ENCODE measurements at places on chromosomes 2 and 18.

- DNase-seq, result no peak
These were observed 44.7 kb upstream of the SNED1 start for GRCh38 chr2:240953426-240954410.

GRCh38 chr2:40516604-40517003 is 64.7 kb upstream of the SLC8A1 start:
- DNase-seq, result no peak

- no peak for DNase-seq
These were observed 36.6 kb upstream of the TCF7L1 start for GRCh38 chr2:85096616-85097015.

DNA sequence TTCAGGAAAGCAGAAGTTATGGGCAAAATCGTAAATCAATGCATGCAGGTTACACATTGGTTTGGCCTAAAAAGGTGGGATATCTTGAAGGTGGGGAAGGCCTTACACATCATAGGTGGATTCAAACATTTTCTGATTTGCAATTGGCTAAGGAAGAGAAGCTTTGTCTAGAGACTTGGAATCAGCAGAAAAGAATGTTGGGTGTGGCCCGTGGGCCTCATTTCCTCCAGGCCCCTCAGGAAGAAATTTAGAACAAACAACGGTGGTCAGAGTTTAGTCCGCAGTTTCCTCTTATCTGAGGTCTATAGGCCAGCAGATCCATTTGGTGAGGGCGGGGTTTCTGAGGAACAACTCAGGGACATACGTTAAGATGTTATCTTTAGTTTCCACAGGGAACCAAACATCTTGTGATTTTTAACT is 50.9 kb upstream of the AFF3 start:
- DNase-seq, result peak; percentile 80

GRCh38 chr2:235005023-235005422 is 53.2 kb downstream of the SH3BP4 start:
- no peak for DNase-seq

GRCh38 chr2:24710806-24711205 is 82.4 kb downstream of the PTRHD1 start:
- no peak for DNase-seq

DNA sequence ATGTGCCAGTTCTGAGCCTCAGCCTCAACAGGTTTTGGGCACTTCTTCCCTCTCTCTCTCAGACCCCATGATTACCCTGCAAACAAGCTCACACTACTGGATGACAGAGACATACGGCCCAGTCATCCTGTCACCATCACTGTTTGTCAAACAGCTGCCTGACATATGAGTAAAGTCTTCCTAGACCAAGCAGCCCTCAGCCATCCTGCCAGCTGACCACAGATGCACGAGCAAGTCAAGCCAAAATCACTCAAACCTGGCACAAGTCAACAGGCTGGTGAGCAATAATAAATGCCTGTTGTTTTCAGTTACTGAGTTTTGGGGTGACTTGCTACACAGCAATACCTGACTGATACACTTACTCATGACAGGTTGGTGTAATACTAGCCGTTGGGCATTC is 75.5 kb upstream of the KLF7 start:
- peak; percentile 46 for DNase-seq

DNA sequence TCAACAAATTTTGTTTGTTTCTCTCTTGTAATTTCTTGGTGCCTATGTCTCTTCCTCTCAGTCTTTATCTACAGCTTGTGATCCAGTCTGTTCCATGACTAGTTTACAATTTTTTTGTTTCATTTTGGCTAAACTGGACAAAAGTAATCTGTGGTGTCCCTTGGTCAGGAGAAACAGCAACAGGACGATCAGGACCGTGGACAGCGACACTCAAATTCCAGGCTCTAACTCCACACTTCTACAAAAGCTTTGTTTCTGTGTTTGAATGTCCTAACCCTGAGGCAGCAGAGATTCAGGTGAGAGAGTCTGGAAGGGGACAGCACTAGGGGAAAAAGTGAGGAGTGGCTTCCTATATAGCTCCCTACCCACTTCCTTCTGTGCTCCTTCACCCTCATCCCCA is 593.3 kb upstream of the FANCL start:
- DNase-seq, result peak; percentile 37

DNA sequence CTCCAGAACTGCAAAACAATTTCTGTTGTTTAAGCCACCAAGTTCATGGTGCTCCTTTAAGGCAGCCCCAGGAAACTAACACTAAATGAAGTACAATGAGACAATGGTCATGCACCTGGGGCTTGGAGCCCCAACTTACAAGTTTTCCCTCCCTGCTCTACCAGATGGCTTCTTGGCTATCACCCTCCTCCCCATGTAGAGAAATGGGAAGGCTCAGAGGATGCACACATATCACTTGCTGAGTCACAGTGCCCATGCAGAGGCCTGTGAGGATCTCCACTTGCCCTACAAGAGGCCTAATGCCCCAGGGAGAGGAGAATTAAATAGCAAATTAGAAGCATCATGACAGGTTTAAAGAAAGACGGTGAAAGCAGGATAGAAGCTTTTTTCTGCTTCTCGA is 270.9 kb downstream of the TTC32 start:
- DNase-seq, result no peak

DNA sequence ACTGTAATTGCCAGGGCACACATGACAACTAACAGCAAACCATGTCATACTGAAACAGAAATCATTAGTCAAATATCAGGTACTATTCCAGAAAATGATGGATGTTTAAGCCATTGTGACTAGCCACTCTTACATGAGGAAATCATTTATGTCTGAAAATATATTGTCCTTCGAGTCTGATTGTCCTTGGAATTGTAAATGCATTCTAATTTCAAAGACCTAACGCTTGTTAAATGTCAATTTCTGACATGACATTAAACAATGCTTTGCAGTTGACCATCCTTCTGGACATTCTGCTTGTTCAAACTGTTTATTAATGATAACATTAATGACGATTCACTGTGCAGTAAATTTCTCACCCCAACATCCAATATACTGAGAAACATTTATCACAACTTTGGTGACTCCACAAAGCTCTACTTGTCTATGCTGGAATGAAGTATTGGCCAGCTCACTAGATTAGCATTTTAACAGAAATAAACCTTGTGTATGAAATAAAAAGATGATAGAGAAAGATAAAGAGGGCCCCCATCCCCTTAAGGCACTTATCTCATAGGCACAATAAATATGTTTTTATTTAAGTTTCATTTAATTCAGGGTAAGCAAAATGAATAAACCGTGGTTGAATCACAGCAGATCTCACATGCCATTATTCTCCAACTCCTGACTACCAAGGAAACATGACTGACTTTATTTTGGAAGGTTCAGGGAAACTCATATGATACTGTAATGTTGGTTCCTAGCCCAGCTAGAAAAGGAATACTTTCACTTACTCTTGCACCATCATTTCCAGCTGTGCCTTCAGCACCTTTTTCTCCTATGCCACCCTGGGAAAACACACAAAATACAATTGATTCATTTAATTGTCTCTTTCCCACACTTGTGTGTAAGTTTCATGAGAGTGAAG is 82.3 kb downstream of the COL3A1 start:
- DNase-seq, result no peak

DNA sequence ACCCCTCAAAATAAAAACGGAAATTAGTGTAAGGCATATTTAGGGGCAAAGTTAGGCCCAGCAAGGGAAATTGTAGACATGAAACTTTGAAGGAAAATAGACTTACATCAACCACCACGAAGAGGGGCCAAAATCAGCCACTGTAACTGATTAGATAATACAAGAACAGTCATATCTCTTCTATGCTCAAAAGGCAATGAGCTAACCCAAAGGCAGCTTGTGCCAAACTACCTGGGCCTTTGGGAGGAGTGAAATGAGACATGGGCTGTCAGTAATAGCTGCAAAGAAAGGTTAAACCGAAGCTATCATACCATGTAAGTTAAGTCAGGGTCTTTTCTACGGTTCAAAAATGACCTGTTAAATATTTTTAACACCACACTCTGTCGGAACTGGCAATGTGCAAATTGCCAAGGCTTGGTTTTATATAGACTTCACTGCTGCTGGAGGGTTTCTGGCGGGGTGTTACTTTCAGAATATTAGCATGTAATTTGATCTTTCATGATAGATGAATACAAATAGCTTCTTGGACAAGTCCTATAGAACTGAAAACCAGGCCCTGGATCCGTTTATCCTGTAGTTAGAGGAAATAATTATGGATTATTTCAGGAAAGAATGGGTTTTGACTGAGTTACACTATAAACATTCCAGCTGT is 69.6 kb downstream of the ACVR1 start:
- DNase-seq, result no peak

- DNase-seq, result no peak
These were observed 59.7 kb downstream of the WDSUB1 start for GRCh38 chr2:159226608-159227385.

GRCh38 chr18:2912357-2913299 is 65.8 kb downstream of the EMILIN2 start:
- DNase-seq, result no peak

GRCh38 chr2:84873350-84873749 is 7.5 kb downstream of the TRABD2A start:
- no peak for DNase-seq

DNA sequence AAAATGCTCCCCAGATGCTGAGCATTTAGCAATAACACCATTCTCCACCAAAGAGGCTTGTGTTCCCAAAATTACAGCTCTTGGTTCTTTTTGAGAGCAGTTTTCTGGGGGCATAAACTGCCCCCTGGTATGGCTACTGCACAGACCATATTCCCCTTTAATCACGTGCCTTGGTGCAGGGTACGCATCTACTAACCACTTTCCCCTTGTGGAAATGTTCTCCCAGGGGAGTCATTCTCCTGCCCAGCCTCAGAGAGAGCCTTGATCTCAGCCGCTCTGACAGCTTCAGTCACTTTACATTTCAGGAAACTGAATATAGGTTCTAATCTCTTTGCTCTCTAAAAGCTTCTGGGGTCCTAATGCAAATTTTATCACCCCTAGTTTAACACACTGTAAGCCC is 44.7 kb upstream of the EML6 start:
- no peak for DNase-seq

- DNase-seq, result peak; percentile 12
These were observed 49.8 kb downstream of the CAB39 start for GRCh38 chr2:230762317-230762896.

DNA sequence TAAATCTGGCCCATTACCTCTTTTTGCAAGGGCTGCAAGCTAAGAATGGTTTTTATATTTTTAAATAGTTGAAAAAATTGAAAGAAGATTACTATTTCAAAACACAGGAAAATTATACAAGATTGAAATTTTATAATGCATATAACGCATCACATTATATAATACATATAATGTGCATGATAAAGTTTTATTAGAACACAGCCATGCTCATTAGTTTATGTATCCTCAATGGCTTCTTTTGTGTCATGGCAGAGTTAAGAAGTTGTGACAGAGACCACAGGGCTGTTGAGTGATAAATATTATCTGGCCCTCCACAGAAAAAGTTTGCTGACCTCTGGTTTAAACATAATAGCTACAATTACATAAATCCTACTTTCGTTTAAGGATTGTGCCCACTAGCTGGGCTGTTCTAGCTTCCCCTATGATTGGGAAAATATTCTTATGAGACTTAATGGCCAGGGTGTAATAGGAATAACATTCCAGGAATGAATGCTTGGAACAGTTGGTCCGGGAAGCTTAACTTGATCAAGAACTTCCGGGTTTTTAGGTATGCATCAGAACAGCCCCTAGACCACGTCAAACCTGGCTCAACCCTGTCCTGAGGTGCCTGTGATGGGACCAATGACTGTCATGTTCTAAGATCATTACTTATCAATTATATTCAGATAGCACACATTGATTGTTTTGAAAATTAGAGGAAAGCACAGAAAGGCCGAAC is 98.7 kb upstream of the LPIN2 start:
- DNase-seq, result no peak

DNA sequence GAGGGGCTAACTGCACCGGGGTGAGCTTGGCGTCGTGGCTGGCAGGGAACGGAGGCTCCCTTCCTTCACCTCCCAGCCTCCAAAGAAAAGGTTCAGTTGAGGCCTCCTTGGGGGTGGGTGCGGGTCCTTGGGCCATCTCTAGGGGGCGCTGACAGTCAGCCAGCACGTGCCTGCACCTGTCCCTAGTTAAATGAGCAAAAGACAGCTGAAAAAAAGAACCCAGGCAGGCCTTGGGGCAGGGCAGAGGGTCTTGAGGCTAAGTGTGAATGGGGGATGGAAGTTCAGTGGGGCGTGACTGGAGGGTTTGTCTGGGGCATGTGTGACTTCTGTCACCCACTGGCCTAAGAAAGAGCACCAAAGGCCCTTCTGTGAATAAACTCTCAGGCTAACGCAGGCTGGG is 56.4 kb downstream of the ZFP36L2 start:
- DNase-seq, result peak; percentile 43

DNA sequence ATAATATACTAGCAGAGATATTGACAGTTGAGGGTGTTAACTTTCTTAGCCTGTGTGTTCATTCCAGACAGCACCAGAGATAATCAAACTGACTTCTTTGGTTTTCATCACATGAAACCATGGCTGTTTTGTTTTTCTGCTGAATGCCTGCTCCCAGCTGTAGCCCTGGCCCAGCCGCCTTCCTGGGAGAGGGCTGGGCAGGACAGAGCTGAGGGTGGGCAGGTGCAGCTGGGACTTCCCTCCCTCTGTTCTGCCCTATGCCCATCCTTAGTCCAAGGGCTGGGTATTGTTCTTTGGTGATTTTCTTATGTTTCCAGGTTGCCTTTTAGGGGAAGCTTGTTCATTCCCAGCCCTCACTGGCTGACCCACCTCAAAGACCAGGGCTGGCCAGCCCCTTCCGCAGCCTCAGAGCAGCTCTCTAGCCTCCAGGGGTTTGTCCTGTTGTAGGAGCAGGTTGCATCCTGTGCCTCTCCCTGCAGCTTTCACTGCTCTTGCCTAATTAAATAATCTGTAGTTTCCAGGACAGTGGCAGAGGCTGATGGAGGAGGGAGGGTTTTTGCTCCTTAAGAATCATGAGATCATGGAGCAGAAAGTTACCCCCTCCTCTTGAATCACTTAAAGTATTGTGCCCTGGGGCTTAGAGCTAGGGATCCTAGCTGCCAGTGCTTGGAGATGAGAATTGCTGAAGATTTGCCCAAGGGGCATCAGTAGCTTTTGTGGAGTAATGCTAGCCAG is 61.4 kb downstream of the MTCL1 start:
- no peak for DNase-seq

DNA sequence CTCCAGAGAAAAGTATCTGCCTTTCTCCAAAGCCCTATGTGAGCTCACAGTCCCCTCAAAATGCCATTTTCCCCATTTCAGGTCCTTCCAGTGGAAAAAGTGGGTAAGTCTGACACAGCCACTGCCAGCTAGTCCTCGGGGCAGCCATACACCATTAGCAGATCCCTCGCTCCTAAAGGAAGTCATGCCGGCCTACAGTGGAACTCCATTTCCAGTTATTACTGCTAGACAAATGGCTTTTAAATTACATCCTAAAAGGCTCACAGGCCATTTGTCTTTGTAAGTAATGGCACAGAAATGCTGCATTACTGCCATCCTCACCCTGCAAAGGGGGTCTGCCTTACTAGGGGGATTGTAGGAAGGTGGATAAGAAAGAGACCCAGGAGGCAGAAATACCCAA is 259.4 kb upstream of the SIX2 start:
- DNase-seq, result no peak

- DNase-seq, result peak; percentile 76
These were observed 3.5 kb upstream of the CABLES1 start for GRCh38 chr18:23131693-23132319.

- DNase-seq, result no peak
These were observed 35.0 kb downstream of the AMER3 start for GRCh38 chr2:130790312-130790711.

GRCh38 chr18:67131498-67131897 is 385.0 kb downstream of the DSEL start:
- no peak for DNase-seq

GRCh38 chr2:46298272-46298521 is 990 bp downstream of the EPAS1 start:
- no peak for DNase-seq

- no peak for DNase-seq
These were observed 46.7 kb downstream of the IRS1 start for GRCh38 chr2:226752887-226753286.

- peak; percentile 84 for DNase-seq
These were observed 31.0 kb downstream of the SNORC start for GRCh38 chr2:232900811-232901735.

Data from MV-4-11 (cell line).